Spleen (tissue), 13 donors: ENCODE measurements at places on chromosomes 1 and 21. TPM values are rescaled to one million over a fixed set of nuclear protein-coding genes. Genes with fewer than 3 reads are reported as not detected.

- peak; percentile 22 for DNase-seq
Observed at GRCh38 chr1:47684964-47685762, 247.3 kb downstream of the FOXD2 start.

- DNase-seq: no peak
Observed at GRCh38 chr1:38814984-38815464, 44.5 kb downstream of the RRAGC start.

- no peak for DNase-seq
Observed at GRCh38 chr1:162854245-162854882, 6.6 kb downstream of the CCDC190 start.

GRCh38 chr1:6619045-6619444 lies 5.5 kb downstream of the PHF13 start:
- DNase-seq: no peak

Gene RAB25
- not detected for total RNA-seq

Gene CADM3
- 5.9 TPM for total RNA-seq

Gene THEM5
- total RNA-seq: not detected
